ENCODE measurements at places on chromosomes 3 and 15.

DNA sequence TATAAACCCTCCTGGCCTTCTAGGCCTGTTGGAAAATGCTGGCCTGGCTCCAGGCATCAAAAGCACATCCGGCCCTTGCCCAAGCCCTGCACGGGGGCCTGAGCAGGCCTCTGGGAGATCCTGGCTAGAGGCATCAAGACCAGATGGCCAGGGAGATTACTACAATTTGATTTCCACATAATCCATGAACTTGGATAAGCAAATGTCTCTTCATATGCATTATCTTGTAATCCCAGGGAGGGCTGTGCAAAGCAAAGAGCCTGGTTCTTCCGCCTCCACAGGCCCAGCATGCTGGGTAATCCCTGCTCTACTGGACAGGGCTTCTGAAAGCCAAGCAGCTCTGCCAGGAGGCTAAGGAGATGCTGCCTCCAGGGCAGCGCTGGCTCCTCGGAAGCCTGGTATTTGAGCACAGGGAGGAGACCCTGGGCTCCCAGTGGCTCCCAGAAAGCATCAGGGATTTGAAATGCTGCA, 18.2 kb downstream of the MRPL46 start:
- DNase-seq: no peak

- DNase-seq: no peak
Observed at GRCh38 chr15:72334842-72335241, 14.9 kb upstream of the CELF6 start.

DNA sequence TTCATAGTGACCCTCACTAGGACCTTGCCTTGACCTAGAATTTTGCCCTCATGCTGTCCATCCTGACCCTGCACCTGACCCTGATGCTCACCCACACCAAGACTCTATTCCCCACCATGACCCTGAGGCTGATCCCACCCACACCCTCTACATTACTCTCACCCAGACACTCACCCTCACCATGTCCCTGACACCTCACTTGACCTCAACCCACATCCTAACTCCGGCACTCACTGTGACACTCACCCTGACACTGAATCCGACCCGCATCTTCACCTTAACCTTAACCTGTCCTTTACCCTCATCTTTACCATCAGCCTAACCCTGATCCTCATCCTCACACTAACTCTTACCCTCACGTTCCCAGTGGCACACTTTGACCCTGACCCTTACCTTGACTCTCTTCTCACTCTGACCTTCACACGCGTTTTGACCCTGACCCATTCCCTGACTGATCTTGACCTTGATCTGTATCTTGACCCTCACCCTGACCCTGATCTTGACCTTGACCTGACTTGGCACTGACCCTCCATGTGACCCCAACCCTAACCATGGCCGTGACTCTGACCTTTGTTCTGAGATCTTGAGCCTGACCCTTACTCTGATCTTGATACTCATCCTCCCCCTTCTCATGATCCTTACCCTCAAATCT, 22.2 kb upstream of the SLC25A26 start:
- DNase-seq: no peak

DNA sequence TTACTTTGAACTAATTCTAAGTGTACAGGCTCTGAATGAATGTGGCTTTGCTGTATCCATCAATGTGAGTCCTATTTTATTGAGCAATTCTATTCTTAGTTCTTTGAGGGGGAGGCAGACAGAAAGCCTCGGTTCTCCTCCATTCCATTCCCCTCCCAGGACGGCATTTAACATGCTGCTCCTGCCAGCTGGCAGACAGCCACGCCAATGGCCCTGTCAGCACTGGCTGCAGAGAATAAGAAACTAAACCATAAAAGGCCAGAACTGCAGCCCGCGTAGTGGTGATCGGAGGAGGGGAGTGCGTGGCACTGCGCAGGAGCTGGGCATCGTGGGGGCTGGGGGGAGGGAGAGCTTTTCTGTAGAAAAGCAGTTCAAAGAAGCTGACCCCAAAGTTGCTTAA, 76.0 kb upstream of the HACD2 start:
- no peak for DNase-seq

- DNase-seq: no peak
Observed at GRCh38 chr3:26960382-26960781, 337.8 kb downstream of the LRRC3B start.

DNA sequence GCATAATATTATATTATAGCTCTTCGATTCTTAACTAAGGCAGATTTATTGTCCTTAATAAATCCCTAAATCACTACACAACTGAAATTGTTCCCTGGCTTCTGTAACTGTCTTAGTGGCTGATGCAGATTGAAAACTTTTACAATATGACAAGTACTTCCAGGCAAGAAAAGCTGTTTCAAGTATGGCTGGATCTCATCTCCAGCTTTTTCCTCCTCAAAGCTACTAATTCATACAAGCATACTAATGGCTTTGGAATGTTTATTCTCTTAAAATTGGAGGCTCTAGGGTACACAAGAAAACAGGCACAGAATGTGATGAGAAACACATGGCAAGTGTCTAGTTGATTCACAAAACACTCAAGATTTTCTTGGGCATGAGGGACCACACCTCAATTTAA, 351.5 kb upstream of the ICE2 start:
- DNase-seq: no peak

DNA sequence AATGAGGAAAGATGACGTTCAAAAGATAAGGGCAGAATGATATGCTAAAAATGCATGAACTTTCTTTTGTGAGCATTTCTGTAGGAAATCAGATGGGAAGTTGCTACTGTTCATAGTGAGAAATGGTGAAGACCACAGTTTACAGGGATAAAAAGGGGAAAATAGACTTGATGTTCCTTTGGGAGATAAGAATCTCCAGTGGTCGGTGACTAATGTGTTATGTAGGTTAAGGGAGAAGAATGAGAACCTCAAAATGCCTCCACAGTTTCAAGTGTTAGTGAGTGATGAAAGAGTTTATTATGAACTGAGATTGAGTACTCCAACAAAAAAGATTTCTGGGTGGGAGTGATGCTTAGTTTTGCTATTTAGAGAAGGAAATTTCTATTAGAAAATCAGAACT, 247.2 kb downstream of the LSAMP start:
- DNase-seq: no peak

- no peak for DNase-seq
Observed at GRCh38 chr3:171996178-171996817, 43.1 kb upstream of the FNDC3B start.

DNA sequence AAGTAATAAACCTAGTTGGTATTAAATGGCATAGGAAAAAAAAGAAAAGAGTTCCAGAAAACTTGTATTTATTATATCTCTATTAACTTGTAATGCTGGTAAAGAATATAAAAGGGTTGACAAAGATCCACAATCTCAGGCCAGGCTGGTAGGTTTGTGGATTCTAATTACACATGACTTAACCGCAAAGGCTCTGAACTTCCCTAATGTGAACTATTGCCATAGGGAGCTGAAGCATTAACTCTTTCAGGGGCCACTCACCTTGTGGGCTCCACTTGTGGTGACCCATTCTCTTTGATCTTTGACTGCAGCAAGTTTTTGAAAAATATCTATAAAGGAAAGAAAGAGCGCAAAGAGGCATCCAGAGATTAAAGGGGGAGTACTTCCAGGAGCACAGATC, 58.5 kb downstream of the NEK10 start:
- no peak for DNase-seq

- DNase-seq: no peak
Observed at GRCh38 chr3:155957412-155957880, 87.0 kb downstream of the GMPS start.

GRCh38 chr15:81014446-81015093, 13.8 kb downstream of the TLNRD1 start:
- DNase-seq: no peak

DNA sequence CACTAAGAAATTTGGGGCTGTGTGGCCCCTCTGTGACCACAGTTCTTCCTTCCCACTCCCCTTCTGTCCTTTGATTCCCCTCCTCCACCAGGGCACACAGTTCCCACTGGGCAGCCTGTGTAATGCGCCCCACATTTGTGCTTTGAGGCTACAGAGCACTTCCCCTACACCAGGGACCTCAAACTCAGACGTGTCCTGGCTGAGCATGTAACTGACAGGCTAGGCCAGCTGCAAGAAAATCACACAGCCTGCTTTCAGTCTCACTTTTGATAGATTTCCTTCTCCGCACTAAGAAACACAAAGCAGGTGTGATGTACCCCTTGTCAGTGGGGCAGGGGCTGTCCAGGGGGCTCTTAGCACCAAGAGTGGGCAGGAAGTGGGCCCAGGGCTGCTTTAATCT, 29.6 kb downstream of the PRKCD start:
- DNase-seq: no peak

DNA sequence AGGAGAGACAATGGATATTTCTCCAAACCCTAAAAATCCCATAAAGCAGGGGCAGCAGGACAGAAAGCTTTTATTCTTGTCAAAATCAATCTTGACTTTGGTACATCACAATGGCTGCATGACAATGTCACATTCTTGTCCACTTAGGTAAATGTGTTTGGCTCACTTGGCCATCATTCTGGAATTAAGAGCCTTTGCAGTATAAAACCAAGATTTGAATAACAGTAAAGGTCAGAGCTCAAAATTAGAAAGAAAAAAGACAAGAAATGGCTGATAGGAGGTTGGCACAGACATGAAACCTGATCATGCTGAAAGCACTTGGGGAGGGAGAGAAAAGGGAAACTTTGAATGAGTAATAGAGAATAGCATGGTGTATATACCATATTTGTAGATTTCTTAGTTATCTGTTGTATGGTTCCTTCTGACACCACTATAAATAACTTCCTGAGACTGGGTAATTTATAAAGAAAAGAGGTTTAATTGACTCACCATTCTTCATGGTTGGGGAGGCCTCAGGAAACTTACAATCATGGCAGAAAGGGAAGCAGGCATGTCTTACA, 158.5 kb upstream of the SGO1 start:
- no peak for DNase-seq

DNA sequence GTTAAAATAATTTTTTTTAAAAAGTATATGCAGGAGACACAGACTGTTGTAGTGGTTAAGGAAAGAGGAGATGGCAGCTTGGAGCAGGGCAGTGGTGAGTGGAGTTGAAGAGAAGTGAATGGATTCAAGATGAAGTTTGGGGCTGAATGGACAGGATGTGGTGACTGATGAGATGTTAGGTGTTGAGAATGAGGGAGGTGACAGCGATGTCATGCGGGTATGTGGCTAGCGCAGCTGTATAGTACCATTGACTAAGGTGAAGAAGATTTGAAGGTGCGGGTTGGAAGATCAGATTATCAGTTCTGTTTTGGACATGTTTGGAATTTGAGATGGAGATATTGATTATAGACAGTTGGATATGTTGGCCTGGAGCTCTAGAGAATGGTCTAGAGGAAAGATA, 20.1 kb downstream of the FBXO22 start:
- DNase-seq: no peak

GRCh38 chr15:20646529-20647142, 105.0 kb upstream of the GOLGA6L6 start:
- no peak for DNase-seq

- no peak for DNase-seq
Observed at GRCh38 chr15:66755298-66756068, 53.4 kb downstream of the SMAD6 start.

- no peak for DNase-seq
Observed at GRCh38 chr3:60096403-60096802, 1046.6 kb upstream of the CFAP20DC start.

GRCh38 chr3:54133196-54133595, 10.8 kb downstream of the CACNA2D3 start:
- DNase-seq: no peak

DNA sequence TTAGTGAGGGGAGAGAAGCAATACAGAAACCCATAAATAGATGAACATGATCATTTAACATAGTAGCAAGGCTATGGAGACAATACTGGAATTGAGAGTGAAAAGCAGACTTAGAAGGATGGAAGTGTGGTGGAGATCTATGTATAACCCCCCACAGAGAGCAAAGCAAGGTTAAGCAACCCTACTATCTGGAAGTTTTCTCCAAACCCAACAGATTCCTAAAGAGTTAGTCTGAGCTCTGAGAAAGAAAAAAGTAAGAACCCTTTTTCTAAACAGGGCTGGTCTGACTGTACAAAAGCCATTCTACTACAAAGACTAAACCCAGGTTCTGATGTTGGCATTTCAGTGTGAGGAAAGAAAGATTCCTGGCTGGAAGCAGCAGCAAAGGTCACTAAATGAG, 153.2 kb downstream of the WNT5A start:
- DNase-seq: no peak

DNA sequence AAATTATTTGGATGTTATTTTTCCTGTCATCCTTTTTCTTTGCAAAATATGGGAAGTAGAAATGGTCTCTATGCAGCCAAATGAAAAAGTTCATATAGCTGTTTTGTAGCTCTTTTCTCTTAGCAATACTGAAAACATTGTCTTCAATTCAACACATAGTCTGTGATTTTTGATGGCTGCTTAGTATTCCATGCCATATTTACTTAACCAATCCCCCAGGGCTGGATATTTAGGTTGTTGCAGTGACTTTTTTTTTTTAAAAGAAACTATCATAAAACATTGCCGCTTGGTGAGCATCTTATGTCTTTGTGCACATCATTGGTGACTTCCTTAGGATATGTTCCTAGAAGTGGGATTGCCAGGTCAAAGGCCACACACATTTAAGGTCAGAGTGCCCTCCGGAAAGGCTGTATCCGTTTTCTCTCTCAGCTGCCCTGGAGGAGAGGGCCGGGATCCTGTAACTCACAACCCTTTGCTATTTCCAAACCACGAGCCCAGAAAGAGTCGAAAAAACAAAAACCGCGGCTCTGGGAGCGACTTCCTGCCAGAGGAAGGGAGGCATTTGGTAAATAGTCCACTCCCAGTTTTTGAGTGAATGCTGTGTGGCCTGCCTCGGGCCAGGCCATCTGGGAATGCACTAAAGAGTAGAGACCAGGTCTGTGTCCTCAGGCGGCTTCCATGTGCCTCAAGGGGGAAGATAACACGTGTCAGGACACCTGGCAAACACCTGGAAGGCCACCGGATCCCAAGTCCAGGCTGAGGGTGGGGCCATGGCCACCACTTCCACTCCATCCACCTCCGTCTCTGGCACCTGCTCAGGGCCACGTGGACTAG, 41.9 kb downstream of the SMAD6 start:
- no peak for DNase-seq

DNA sequence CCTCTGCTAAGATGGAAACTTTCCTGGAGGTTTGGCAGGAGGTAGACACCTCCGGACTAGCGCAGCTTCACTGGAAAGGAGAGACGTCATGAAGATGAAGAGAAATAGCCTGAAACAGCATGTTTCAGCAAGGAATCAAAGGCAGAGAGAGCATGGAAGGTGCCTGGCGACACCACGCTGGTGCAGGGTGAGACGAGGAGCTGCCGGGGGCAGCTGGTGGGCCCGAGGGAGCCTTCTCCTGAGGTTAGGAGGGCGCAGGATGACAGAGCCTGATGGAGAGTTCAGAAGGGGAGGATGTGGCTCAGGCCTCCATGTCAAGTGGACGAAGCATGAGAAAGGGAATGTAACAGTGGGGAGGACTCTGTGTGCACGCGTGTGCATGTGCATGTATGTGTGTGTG, 113.6 kb downstream of the TPRA1 start:
- DNase-seq: no peak

- DNase-seq: no peak
Observed at GRCh38 chr3:180808823-180809575, 103.5 kb upstream of the FXR1 start.

GRCh38 chr3:152109038-152109437, 159.7 kb upstream of the MBNL1 start:
- no peak for DNase-seq

- DNase-seq: no peak
Observed at GRCh38 chr15:50148362-50148963, 29.4 kb upstream of the ATP8B4 start.

All from stimulated activated CD4-positive, alpha-beta T cell treated with anti-CD3 and anti-CD28 coated beads, Interleukin-1b, Interleukin-23, amount 100 ng/mL, for 1 hour (primary cell).